Suppressor macrophage (primary cell): ENCODE measurements at places on chromosomes 12 and 14.

- peak; percentile 84 for DNase-seq
Measured at GRCh38 chr14:103382376-103382775, 2.8 kb upstream of the MARK3 start.

DNA sequence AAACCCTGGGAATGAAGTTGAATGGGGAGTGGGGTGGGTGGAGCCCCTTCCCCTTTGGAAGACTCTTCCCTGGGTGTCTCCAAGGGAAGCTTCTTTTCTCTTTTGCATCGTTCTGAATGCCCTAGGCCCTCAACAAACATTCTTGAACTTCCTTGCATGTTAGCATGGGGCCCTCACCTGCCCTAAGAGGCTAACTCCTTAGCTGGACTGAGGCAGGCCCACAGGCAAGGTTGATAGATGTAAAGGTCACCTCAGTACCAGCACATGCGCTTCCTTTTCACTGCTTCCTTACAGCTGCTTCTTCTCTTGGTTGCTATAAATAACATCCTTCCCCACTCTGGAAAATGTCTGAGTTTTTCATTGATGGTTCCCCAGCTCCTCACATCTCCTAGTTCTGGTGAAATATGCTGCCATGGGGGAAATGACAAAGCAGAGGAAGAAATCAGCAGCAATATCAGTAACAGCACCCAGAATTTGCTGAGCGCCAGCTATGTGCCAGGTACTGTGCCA lies 160.6 kb upstream of the FRMD6 start:
- DNase-seq: no peak

GRCh38 chr14:64625386-64626232 lies 75.8 kb downstream of the PPP1R36 start:
- no peak for DNase-seq

DNA sequence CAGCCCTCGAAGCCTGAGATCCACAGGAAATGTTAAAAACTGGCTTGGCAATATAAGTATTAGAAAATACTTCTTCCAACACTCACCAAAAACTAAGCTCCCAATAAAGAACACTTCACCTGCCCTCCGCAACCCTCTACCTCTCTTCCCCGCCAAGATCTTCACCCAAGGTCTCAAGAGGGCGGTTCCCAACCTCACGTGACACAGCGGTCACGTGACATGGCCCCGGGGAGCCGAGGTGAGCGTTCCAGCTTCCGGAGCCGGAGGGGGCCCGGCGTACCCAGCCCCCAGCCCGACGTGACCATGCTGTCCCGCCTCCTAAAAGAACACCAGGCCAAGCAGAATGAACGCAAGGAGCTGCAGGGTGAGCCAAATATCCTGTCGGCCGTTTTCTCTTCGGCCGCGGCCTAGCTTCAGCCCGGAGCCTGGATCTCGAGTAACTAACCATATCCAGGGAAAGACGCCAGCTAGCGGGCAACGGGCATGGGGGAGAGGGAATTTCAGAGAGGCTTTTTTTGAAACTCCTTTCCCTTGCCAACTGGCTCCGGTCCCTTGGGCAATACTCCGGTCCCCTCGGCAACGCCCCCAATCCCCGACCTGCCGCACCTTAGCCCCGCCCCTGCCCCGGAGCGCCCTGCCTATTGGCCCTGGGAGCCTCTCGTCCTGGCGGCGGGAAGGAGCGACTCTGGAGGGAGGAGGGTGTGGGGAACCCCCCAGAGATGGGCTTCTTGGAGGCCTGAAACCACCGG lies at the start of gene BLOC1S1:
Gene BLOC1S1, plus strand, starts transcription at position 214 of the 749 bp plus-strand sequence. Its CDS starts 6 bp downstream, at position 220.
- peak; percentile 78 for DNase-seq

DNA sequence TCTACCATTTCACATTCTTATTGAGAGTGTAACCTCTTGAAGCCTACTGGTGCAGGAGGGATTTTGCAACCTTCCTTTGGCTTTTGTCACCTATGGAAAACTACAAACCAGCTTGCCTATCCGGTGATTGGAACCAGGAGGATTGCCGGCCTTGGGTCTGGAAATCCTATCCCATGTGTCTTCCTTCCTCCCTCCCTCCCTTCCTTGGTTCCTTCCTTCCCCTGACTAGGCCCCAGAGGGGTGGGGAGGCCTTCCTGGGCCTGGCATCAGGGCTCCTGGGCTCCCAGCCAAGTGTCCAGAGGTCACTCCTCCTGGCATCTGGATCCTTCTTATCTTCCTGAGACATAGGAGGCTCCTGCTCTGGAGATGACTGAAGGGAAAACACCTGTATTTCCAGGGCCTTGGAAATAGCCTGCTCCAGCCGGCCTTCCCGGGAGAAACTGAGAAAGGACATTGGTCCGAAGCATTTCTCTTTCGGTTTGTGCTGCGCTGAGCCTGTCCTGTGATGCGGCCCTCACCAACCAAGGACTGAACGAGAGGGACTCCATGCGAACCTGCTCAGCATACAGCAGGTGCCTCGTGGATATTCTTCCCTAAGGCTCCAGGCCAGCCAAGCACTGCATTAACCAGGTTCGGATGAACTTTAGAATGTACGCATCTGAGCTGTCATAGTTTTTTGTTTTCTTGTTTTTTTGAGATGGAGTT lies 43.4 kb downstream of the PSMA6 start:
- no peak for DNase-seq

DNA sequence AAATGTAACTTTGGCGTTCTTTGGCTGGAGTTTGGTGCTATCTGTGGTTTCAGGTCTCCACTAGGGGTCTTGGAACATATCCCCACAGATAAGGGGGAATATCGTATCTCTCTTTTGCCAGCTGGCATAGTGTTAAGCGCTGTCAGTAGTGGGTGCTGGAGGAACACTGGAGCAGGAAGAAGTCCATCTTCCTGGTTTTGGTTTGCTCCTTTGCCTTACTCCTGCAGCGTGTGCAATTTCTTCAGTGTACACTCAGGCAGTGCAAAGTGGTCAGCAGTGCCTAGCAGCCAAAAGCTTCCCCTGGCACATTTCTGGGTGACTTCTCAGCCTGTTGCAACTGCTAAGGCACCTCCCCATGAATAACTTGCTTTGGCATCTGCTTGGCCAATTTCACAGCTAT lies 11.7 kb upstream of the RIPK3 start:
- DNase-seq: peak; percentile 62

DNA sequence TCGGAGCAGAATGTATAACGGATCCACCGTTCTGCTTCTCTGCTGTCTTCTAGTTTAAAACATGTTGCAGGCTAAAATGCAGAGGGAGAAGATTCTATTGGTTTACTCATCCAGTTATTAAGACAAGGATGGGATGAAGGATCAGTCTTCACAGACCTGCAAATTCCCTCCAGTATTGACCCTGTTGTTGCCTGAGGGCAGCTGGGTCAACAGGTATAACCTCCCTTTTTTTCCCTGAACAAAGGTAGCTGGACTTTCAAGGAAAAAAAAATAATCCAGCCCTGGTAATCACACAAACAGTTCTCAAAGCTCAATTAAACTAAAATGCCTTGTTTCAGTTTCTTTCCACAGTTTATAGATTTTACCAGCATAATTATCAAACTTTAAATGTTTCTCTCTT lies 480.6 kb downstream of the ZFP36L1 start:
- DNase-seq: no peak

DNA sequence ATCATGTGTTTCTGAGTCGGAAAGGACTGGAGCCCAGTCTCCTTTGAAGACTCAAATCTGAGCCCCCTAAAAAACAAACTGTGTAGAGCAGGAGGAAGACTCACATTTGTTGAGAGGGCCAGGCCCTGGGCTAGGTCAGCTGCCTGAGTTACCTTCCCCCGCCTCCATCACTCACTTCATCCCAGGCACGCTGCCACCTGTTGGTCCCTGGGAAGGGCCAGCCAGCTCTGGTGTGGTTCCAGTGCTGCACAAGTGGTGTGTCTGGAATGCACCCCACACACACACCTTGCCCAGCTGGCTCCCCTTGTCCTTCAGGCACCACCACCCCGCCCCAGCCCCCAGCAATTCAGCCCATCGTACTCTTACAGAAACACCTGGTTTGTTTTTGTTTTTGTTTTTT lies 9.0 kb downstream of the MVK start:
- no peak for DNase-seq

DNA sequence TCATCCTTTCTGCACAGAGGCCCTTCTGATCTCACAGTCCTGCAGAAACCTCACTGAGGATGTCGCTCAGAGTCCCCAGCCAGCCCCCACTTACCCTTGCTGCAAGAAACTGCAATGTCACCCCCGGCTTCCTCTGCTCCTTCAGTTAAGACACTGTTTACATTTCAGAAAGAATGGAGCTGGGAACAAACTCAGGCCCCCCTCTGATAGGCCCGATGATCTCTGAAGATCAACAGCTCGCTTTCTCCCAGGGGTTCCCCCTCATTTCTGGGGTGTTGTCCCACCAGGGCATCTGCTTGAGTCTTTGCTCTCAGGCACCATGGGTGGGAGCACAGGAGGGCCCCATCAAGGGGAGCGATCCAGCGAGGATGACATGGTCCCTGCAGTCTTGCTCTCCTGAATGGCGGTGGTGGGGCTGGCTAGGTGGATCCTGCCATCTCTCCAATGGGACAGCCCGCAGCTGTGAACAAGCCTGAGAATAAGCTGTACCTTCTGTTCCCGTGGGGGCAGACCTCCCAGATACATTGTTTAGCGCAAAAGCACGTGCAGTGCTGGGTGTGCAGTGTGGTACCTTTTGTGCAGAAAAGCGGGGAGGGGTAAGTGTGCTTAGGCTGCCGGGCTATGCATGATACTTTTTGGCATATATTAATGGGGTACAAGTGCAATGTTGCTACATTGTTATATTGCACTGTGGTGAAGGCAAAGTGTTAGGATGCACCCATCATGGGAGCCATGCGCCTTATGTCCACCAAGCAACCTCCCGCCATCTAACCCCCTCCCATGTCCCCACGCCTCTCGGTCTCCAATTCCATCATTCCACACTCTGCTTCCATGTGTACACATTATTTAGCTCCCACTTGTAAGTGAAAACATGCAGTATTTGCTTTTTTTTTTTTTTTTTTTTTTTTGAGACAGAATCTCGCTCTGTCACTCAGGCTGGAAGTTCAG lies 6.7 kb upstream of the NCOR2 start:
- no peak for DNase-seq

- DNase-seq: peak; percentile 35
Measured at GRCh38 chr12:64713376-64713775, 45.8 kb downstream of the GNS start.

DNA sequence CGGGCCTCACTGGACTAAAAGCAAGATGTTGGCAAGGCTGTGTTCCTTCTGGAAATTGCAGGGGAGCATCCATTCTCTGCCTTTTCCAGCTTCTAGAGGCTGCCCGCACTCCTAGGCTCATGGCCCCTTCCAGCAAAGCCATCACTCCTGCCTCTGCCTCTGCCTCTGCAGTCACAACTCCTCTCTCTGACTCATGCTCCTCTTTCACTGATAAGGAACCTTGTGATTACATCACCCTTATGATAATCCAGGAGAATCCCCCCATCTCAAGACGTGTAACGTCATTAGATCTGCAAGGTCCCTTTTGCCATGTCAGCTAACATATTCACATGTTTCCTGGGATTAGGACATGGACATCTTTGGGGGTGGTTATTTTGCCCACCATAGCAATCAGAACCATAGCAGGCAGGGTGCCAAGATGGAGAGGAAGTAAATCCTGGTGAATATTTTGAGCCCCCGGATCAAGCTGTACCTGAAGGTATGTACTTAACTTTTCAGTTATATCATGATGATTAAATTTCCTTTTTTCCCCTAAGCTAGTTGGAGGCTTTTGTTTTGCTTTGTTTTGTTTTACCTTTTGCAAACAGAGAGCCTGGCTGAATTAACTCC lies 123.6 kb downstream of the SCARB1 start:
- peak; percentile 29 for DNase-seq
